Stimulated activated CD8-positive, alpha-beta memory T cell treated with anti-CD3 and anti-CD28 coated beads, Interleukin-4, amount 100 ng/mL, for 4 hours (primary cell): ENCODE measurements at places on chromosomes 2 and 18.

DNA sequence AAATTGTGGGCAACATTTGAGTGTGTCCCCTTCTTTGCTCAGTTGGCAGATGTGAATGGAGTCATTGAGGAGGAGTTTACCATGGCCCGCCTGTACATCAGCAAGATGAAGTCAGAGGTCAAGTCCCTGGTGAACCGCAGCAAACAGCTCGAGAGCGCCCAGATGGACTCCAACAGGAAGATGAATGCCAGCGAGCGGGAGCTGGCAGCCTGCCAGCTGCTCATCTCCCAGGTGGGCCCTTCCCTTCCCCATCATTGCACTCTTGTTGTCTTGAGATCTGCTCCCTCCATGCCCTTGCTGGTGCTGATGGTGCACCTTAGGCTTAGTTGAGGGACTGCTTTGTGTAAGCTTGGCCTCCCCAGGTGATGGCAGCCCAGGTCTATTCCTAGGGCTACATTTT is 47.5 kb upstream of the LYPD6B start:
- DNase-seq: no peak

GRCh38 chr2:234691214-234691575 is 194.3 kb upstream of the ARL4C start:
- no peak for DNase-seq

DNA sequence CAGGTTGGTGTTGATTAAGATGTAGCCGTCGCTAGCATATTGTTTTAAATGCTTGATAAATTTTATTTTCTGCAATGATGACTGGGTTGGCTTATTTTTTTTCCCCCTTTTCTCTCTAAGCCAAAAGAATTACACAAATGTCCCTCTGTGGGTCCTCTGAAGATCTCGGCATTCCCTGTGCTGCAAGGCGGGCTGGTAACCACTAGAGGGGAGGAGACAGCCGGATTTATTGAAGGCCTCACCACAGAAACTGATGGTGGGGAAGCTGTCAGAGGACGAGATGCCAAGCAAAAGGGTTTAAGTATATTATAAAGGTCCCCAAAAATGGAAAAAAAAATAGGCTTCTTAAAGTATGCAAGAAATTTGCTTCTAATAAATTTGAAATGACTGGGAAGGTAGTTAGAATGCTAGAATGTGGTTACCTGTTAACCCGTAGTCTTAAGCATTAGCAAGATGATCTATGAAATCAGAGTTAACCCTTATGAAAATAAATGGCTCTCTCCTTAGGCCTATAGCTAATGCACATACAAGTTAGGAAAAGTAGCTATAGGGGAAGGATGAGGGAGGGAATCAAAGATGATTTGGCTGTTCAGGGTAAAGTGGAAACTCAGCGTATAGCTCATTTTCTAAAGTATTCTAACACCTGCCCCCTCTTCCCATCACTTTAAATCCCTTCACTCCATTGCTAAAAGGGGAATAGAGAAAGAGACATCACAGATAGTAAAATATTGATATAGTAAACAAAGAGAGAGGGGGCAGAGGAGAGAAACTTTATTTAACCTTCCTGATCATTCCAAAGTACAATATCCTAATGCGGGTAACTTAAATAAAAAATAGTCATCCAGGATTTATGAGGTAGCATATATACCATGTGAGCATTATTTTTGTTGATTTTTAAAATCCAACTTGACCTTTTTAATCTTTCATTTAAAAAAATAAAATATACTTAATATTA is 894.5 kb upstream of the POU3F3 start:
- no peak for DNase-seq

GRCh38 chr2:173205375-173205774 is 129.7 kb downstream of the MAP3K20 start:
- no peak for DNase-seq

DNA sequence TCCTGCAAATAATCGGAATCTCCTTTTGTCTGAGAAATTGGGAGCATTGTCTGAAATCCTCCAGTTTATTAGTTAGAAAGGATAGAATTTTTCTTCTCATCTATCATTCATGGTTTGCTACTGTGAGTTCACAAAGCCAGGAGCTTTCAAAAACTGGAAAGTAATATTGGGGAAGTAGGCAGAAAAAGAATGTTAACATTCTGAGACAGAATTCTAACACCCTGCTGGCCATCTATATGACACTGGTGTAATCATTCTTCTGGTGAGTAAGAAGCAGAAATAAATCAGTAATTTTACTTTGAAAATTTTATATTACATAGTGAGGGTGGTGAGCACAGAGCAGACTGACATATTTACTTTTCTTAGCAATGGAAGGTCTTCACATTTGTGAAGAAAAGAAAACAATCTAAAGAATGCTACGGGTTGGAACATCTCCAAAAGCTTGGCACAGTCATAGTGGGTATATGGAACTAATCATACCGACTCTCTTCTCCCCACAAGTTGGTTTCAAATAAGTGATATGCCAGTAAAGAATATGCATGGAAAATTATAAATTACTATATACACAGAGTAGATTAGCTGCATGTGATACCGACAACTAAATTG is 344.9 kb downstream of the LPIN1 start:
- DNase-seq: no peak

- no peak for DNase-seq
Observed at GRCh38 chr2:42562474-42563144, 5.8 kb upstream of the MTA3 start.

GRCh38 chr2:148926981-148927401 is 52.0 kb downstream of the KIF5C start:
- DNase-seq: no peak

- no peak for DNase-seq
Observed at GRCh38 chr2:102005989-102006885, 14.5 kb downstream of the IL1R2 start.

DNA sequence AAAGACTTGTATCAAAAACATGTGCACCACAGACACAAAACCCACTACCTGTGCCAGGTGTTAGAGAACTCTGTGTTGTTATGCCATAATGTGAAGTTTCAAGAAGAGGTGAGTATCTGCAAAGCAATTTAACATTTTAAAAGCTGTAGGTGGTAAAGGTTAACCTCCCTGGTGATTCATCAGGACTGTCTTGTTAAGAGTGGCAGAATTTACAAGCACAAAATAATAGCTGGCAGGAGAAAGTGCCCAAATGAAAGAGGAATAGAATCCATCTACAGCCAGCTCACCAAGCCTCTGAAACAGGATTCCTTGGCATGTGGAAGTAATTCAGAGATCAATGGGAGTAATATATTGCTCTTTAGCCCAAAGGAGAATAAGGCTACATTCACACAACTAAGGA is 230.7 kb downstream of the AFF3 start:
- no peak for DNase-seq
